K562 (cell line): ENCODE measurements at places on chromosomes 16 and 17. TPM values are rescaled to one million over a fixed set of nuclear protein-coding genes. Genes with fewer than 3 reads are reported as not detected.
A peak's percentile ranks its signal among the peaks of the same experiment; 100 is the strongest.

DNA sequence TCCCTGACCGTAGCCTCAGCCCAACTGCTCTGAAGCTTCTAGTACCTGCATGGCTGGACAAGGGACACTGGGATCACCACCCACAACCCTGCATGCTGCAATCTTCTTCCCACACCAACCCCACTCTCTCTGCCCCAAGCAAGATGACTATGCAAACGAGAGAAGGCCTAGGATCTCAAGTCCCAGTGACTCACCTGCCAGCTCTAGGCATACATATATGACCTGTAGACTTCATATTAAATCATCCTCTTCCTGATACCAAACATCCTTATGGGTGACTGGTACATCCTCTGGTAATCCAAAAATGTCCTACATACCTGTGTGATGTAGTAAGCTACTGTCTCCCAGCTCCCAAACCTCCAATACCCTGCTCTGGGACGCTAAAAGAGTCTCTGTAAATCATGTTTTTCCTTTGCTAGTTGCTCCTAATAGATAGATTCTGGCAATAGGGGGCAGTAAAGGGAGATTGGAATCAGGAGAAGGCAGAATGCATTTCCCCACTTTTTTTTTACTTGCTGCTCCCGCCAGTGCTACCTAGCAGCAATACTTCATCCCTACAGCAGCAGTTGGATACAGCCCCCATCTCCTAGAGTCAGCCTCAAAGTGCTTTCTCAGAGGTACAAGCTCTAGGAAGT is 43.4 kb upstream of the SOX9 start:
- DNase-seq: no peak

- no peak for DNase-seq
Observed at GRCh38 chr17:43917016-43917347, 9.6 kb upstream of the MPP2 start.

DNA sequence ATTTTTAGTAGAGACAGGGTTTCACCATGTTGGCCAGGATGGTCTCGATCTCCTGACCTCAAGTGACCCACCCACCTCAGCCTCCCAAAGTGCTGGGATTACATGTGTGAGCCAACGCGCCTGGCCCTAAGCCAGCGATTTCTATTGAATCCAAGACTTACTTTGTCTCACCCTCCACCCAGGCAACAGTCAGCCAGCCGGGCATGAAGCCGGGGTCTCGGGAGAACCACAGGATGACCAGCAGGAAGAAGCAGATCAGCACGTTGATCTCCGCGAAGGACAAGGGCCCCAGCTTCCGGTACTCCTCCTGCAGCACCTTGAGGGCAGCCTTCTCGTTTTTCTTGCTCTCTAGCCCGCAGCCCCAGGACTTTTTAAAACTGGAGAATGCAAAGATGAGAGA is 17.6 kb downstream of the SLC13A5 start:
- no peak for DNase-seq

DNA sequence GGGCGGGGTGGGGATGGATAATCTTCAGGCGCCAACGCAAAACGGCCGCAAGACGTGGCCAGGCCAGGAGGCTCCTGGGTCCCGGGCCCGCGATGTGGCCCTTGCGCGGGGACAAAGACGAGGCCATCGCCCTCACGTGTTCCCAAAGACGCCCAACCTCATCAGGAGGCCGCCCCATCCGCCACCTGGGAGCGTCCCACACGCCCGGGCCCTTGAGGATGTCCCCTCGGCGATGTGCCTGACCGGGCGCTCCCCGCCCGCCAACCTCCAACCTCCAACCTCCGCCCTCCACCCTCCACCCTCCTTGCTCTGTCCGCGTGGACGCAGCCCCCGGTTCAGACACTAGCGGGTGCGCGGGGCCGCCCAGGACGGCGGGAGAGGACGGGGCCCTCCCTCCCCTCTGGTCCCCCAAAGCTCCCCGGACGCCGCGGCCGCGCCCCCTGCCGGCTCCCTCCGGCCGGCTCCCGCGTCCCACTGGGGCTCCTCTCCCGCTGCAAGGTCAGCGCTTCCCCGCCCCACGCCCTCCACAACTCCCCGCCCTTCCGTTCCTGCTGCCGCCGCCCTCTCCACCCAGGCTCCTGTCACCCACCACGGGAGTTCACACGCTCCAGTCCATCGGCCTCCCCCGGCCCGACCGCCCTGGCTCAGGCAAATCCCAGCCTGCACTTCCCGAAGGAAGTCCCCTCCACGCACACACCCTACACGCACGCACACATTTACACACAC is 250.8 kb upstream of the RPL38 start:
- peak; percentile 50 for DNase-seq

DNA sequence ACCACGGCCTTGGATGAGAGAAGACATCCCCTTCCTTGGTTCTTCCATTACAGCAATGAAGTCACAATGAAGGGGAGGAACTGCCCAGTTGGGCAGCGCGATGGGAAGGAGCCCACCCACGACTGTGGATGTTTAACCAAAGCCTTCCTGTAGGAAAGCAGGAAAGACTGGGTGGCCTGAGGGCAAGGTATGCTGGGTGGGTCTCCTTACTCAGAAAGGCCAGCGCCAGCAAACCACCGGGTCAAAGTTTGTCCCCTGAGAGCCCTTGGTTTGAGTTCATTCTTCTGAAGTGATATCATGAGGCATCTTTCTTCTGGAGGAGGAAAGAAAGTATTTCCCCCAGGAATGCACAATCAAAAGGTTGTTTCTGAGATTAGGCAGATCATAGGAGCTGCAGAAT is 105.2 kb downstream of the C16orf95 start:
- DNase-seq: no peak

DNA sequence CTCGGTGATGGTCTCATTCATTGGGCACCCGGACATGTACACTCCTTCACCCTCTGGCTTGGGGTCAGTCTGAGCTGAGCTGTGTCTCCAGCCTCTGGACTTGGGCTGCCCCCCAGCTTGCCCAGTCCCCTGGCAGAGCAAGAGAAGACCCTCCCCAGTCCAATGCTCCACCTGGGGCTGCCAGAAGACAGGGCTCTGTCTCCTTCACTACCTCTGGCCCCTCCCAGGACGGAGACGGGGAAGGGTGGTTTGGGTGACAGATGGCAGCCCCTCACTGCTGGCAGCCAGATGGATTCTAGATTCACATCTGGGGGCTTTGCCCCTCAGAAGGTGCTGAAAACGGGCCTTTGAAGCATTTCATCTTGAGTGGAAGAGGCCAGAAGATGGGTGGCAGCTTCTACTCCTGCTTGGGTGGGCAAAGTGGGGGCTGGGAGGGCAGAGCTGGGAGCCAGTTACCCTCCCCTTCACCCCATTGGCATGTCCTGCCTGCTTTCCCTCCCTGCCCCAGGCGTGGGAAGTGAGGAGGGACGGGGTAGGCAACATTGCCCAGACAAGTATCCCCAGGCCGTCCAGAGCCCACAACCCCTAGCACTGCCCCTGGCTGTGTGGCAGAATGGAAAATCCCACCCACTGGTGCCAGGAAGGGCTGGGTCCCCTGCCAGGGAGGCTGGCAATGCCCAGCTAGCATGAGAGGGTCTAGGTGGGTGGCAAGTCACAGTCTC is 13.9 kb downstream of the NGFR start:
- no peak for DNase-seq

- no peak for DNase-seq
Observed at GRCh38 chr17:19723964-19724363, 7.6 kb upstream of the SLC47A2 start.

GRCh38 chr16:88855736-88856121 is 1.0 kb downstream of the GALNS start:
- no peak for DNase-seq

DNA sequence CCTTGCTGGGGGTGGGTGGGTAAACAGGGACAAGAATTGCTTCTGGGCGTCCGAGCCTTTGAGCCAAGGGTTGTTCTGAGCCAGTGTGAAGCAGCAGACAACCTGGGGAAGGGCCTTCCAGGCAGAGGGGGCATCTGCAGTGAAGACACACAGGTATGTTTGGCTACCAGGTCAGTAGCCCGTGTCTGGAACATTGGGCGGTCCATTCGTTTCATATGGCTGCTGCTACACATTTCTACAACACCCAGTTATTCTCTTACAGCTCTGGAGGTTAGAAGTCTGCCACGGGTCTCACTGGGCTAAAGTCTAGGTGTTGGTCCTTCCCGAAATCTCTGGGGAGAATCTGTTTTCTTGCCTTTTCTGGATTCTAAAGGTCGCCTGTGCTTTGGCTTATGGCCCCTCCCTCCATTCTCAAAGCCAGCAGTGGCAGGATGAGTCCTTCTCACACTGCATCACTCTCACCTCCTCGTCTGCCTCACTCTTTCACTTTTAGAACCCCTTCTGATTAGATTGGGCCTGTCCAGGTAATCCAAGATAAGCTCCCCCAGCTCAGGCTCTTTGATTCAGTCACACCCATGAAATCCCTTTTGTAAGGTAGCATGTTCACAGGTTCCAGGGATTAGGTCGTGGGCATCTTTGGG is 136.1 kb downstream of the CLEC16A start:
- DNase-seq: no peak

DNA sequence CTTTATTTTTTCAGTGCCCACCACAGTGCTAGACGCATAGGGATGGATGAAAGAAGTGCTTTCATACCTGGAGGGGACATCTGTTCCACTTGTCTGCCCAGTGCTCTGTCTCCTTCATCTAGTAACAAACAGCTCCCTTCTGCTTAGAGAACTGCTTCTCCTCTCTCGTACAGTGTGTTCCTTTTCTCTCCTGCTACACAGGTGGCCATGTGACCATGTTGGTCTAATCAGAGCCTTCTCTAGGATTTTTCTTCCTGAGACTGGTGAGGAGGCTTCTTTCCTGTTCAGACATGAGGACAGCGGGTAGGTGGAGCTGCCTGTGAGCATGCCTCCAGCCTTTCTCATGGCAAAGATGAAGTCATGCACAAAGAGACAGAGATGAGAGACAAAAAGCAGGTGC is 182.7 kb downstream of the TMEM132E start:
- no peak for DNase-seq

- no peak for DNase-seq
Observed at GRCh38 chr17:43856141-43856540, 9.2 kb downstream of the CD300LG start.

DNA sequence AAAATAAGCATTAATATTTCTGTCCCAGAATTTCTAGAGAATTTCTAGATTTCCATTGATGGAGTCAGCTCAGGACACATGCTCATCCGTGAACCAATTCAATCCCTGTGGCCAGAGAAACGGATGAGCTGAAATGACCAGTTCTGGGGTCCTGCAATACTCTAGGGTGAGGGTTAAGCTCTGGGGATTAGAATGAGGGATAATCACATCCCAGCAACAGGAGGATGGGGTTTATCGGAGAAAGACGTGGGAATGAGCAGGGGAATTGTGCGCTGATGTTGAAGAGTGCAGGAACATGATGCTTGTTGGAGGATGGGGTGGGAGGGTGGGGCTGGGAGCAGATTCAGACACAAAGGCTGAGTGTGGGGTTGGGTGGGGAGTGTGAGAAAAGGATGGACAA is 64.1 kb downstream of the SLC5A11 start:
- no peak for DNase-seq

DNA sequence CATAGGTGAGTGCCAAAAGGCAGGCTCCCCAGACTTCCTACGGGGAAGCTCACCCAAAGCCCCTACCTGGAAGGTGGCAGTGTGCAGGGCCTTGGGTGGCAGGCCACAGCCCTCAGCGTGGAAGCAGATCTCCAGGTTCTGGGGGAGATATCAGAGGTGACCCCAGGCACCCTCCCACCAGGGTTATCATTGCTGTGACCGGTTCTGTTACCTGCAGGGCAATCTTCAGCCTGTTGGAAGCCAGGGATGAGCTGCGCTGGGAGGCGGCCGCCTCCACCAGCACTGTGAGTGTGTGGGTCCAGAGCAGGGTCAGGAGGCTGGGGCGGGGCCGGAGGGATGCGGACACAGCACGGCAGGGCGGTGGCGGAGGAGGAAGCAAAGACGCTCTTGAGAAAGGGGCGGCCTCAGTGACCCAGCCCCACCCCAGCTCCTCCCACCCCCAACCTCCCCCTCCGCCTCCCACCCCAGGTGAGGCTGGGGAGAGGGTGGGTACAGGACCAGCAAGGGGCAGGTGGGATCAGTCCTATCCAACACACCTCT is 13.1 kb downstream of the UNC13D start:
- DNase-seq: no peak

Gene VKORC1
- total RNA-seq: 62.1 and 66.1 TPM in 2 replicates

Gene SLC5A10
- not detected in 2 replicates for total RNA-seq

Gene SEZ6L2
- 2.1 TPM in 2 replicates for total RNA-seq

Gene MPO
- 0.47 TPM in 1 of 2 replicates, not detected in the other for total RNA-seq

Gene KRTAP2-3
- not detected in 2 replicates for total RNA-seq
